Fibroblast of skin of back (primary cell): ENCODE measurements at places on chromosomes 3 and 15.

DNA sequence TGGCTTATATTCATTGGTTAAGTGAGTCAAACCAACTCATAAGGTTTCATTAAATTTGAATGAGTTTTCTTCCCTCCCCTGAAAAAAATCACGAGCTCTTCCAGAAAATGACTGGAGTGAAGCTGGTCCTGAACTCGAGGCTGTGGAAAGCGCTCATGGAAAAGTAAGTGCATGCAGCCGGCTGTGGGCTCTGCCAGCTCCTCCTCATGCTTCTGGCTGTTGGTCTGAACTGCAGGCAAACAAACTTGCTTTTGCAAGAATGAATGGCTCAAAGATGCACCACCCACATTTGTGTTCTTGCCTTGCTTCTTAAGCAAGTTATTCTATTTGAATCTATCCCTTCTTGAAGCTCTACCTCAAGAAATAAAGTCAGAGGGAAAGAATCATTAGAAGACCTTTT is 6.2 kb downstream of the ETV5 start:
- DNase-seq: no peak

DNA sequence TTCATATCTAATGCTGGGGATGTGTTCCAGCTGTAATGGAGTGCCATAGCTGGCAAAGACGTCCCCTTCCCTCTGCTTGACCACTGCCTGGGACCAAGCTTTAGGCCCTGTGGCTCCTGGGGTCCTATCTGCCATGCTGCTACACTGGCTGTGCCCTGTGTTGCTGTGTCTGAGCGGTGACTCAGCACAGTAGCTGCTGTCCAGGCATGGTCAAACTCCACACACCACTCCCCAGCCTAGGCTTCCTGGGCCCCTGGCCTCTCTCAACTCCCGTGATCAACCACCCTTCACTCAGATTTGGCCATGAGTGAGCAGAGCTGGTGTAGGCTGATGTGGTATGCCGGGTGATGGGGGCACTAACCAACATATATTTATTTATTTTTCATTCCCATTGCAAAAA is 27.0 kb downstream of the EPHB1 start:
- no peak for DNase-seq

DNA sequence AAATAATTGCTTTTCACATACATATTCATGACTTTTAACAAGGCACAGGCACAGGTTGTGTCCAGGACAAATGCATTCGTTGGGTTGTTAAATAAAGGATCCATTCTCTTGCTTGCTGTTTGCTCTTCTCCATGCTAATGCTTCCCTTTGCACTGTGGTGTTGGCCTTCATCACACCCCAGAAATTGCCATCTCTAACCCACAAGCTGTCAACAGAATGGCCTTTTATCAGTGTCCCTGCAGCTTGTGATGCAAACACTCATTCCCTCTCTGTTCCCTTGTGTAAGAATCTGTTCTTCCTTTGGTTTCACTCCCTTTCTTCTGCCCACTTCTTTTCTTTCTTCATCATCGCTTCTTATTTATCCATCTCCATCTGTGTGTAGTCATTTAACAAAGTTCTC is 72.2 kb downstream of the SLC7A14 start:
- no peak for DNase-seq

DNA sequence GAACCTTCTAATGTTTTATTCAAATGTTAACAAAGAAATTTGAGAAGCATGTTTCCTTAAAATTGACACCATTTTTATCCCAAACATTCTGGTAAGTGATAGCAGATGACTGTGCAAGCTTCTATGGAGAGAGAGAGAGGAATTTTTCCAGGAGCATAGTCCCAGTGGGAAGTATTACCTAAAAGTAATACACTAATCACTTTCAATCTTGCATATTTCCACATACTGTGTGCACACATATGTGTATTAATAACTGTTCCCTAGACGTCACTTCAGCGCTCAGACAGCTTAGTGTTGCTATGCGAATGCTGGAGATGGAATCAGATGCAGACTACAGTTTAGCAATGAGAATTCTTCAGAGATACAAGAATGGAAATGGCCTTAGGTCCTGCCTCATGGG is 424.3 kb upstream of the TPRG1 start:
- peak; percentile 11 for DNase-seq

GRCh38 chr3:68880632-68881031 is 51.7 kb downstream of the TAFA4 start:
- no peak for DNase-seq

GRCh38 chr15:34799149-34800101 is 4.1 kb upstream of the ACTC1 start:
- peak; percentile 39 for DNase-seq

DNA sequence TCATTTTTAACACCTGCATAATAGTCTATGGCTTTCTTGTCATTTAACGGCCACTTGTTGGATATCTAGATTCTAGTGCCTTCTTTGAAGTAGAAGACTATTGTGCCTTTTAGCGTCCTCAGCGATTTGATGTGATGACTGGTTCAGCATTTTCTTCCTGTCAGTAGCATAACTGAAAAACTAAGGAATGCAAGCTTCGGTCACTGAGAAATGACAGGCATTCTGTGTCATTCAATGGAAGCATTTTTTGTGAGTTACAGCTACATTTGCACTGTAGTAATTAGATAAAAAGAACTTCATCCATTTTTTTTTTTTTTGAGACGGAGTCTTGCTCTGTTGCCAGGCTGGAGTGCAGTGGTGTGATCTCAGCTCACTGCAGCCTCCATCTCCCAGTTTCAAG is 10.3 kb downstream of the NEK11 start:
- peak; percentile 68 for DNase-seq

DNA sequence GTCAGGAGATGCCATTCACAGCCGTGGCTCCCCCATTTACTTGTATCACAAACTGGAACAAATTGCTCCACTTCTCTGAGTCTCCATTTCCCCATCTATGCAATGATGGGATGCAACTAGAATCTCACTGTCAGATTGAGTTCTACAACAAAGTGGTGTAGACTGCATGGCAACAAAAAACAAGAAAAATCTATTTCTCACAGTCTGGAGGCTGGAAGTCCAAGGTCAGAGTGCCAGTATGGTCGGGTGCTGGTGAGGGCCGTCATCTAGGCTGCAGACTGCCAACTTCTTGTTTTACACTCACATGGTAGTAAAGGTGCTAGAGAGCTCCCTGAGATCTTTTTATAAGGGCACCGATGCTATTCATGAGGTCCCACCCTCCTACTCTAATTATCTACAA is 158.4 kb upstream of the BCL6 start:
- no peak for DNase-seq

- DNase-seq: no peak
Measured at GRCh38 chr3:154274348-154274747, 49.9 kb downstream of the DHX36 start.

GRCh38 chr3:46713898-46714552 is 3.6 kb downstream of the PRSS50 start:
- no peak for DNase-seq

DNA sequence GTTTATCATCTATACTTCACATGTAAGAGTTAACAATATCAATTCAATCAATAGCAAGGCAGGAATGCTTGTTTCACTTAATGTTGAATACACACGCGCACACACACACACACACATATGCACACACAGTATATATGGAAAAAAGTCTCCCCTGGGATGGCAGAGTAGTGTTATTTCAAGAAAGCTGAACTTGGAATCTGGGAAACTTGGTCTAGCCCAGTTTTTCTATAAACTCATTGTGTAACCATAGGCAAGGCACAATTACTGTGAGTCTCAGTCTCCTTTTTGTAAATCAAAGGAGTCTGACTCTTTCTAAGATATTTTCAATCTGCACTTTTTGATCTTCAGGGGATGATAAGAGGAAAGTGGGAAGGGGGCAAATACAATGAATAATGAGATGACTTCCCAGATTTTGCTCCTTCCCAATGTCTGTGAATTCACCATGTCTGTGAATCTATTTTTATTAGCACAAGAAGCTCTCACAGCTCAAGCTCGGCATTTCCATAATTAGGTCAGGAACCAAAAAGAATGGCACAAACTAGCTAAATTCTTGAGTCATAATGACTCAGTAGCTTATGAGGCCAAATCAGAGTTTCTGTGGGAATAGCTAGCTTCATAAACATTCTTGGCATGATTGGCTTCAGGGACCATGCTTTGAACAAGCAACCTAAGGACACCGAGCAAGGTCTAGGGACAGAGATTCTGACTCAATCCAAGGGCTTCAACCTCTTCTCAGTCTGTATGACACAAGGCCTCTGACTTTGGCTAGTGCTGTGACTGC is 227.4 kb upstream of the DCBLD2 start:
- DNase-seq: peak; percentile 100

DNA sequence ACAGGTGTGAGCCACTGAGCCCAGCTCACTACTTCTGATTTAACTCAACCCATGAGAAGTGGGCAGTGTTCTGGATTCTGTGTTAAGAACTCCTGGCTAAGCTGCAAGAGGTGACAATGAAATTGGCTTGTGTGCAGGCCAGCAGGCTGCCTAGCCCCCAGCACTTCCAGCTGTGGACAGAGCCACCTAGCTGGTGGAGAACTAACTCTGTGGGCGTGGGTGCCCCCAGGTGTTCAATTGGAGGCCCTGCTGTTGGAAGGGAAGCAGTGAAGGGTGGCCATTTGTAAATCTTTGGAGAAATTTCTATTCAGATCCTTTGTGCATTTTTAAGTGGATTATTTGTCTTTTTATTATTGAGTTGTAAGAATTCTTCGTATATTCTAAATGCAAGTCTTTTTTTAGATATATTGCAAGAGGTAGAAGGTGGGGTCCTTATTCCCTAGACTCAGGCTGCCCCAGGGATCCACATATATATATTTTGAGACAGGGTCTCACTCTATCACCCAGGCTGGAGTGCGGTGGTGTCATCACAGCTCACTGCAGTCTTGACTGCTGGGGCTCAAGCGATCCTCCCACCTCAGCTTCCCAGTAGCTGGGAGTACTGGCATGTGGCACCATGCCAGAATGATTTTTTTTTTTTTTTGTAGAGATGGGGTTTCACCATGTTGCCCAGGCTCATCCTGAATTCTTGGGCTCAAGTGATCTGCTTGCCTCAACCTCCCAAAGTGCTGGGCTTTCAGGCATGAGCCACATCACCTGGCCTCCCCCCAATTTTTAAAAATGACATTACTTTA is 7.2 kb upstream of the SCAMP5 start:
- peak; percentile 25 for DNase-seq

DNA sequence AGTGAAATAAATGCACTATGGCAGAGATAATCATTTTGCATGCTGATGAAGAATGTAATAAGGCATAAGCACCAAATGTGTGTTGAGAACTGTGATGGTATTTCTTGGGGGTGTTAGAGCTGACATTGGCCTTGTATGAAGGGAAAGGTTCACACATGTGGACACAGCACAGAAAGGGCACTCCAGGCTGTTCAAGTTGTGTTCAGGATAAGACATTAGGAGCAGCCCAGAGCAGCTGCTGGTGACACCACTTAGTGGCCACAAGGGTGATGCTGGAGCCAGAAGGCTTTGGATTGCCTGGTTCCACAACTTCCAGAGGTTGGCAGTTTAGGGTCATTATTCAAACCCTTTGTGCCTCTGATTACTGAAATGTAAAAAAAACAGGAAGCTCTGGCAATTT is 155.4 kb downstream of the GOLGA6L6 start:
- no peak for DNase-seq

DNA sequence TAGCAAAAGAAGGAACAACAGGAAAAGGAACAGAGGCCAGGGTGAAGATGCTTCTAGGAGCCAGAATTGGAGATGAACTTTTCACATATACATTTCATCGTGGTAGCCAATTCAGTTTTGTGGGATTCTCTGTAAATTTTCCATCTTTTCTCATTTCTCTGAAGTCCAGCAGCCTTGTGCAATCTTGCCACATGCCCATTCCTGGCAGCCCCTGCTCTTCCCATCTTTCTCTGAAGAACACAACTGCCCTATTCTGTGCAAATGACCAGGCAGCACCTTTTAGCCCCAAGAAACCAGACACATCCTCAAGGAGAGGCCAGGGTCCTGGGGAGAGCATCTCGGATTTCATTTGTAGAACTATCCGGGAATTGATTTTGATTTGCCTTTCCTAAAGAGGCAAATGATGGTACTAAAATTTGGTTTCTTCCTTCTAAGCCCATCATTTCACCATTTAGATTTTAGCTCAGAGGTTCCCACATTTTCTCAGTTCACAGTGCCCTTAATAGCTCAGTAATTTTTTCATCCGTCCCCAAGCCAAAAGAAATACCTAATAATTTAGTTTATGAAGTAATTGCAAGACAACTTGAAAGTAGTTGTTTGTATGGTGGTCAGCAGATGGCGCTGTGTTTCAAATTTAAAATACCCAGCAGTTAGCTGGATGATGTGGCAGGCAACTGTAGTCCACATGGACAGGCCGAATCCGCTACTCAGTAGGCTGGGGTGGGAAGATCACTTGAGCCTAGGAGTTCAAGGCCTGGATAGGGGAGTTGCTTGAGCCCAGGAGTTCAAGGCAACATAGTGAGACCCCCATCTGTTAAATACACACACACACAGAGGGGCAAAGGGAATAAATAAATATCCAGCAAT is 61.3 kb upstream of the ACKR4 start:
- DNase-seq: peak; percentile 80

- DNase-seq: peak; percentile 50
Measured at GRCh38 chr15:92714077-92714476, 58.5 kb upstream of the FAM174B start.

- no peak for DNase-seq
Measured at GRCh38 chr3:139364549-139364948, 20.7 kb downstream of the MRPS22 start.

DNA sequence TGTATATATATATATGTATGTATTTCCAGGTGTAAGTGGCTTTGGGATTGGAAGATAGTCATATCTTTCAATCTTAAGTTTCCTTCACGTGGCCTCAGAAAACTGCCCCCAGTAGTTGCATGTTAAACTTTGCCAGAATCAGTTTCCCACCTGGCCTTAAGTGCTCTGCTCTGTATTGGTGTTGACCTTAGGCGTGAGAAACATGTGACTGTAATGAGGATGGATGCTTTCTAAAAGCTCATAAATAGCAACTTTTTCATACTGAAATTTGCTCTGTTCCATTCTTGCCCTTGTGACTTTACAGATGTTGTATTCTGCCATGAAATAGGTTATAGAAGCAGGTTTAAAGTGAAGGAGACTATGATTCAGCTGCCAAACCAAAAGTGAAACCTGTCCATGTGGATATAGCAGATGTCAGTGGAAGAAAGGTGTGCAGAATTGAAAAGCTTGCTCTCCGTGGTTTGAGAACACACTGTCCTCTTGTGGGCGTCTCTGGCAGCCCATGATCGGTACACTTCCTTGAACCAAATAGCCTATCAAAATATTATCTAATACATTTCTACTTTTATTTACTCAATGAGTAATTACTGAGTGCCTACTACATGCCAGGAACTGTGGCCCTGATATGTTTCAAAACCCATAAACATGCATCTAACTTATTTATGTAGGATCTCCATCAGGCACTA is 15.8 kb downstream of the SCG5 start:
- no peak for DNase-seq

GRCh38 chr3:127711896-127712295 is 39.1 kb downstream of the ABTB1 start:
- DNase-seq: no peak
